ENCODE measurements at places on chromosomes 7 and 10. TPM values are rescaled to one million over a fixed set of nuclear protein-coding genes. Genes with fewer than 3 reads are reported as not detected.

The PRKCQ gene
- 0.51 TPM for total RNA-seq

GRCh38 chr7:50293509-50294179 lies 10.9 kb upstream of the IKZF1 start:
- DNase-seq, result no peak

DNA sequence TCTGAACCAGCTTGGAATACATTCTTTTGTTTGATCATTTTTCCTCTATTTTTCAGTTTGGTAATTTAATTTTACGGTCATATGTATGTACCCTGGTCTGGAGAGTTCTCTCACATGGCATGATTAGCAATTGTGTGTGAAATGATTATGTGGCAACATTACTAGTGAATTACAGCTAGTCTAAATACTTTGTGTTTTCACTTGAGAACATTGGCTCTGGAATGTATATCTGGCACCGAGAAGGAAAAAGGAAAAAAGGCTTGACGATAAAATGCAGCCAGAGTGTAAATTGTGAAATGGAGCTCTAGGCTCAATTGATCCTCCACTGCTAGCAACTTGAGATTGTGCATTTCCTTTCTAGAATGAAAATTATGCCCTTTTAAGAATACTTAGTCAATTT lies 397.2 kb downstream of the EXOC4 start:
- no peak for DNase-seq

DNA sequence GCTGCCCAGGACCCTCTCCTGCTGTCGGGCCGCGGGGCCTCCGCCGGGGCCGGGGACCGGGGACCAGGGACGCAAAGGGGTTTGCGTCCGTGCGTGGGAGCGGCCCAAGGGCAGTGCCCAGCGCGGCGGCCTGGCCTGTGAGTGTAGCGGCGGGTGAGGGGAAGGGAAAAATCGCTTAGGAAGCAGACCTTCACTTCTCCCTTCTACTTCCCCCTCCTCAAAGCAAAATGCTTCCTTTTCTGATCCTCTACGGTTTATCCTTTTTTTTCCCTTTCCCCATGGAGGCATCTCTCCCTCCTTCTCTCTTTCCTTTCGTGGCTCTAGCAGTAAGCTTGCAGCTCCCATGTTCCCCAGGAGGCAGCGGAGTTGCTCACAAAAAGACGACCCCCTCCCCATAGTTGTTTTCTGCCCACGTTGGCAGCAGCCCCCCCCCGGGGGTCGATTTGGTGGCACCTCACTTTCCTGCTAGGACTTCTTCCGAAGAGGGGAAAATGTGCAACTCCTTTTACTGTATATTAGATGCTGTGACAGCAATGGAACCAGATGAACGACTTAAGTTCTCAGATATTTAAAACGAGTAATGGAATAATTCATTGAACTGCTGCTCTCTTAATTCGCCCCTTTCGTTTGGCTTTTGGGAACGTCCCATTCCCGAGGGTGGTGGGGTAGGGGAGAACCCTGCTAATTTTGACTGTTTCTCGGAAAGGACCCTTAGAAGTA lies 724 bp downstream of the CAPZA2 start:
- DNase-seq, result no peak

DNA sequence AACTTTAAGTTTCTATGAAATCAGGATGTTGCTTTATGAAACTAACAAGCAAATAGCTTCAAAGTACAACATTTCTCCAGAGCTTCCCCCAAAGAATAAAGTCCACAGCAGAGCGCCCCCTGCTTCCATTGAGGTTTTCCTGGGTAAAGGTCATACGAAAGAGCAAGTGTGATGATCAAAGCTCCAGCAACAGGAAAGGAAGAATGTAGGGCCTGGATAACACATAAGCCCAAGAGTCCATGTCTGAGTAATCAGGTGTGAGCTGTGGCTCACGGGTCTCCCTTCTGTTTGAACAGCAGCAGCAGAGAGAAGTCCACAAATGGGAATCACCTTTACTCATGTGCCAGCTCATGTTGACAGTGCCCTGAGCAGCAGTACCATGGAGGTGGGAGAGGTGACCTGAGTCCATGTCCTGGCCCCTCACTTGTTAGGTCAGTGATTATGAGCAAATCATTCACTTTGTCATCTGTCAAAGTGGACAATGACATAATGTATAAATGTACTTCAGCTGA lies 50.5 kb downstream of the MRPL32 start:
- no peak for DNase-seq

GRCh38 chr7:148847815-148848734 lies 36.0 kb downstream of the EZH2 start:
- no peak for DNase-seq

The BHLHA15 gene
- total RNA-seq, result 7.8 TPM

- DNase-seq, result no peak
Measured at GRCh38 chr7:66815951-66816350, 75.4 kb downstream of the RABGEF1 start.

DNA sequence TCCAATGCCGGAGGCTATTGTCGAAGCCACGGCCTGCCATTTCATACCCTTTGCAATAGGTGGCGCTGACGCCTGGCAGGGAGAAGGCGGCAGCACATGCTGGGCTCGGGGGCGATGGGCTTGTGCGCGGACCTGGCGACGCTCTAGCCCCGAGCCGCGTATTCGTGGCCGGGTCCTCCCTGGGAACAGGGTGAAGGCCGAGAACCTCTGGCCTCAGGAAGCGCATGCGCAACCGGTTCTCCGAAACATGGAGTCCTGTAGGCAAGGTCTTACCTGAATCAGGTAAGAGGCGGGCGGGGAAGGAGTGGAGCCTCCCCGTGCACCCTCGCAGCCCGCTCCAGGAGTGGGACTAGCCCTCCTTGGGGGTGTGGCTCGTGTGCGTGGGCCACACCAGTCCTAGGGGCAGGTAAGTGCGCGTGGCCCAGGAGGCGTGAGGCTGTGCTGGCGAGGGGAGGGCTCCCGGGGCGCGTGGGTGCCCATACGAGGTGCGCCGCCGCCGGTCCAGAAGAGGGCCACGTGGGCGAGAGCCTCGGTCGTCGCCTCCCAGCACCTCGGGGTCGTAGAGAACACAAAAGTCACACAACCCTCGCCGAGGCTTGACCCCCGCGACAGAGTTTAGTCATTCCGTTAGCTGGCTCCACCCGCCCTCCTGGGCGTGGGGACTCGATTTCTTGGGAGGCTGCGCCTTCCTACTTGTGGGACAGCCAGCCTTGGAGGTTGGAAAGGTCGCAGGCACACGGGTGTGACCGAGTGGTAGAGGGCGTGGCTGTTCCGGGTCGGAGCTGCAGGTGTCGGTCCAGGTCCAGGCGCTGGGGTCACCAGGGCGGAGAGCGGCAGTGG lies 5.6 kb upstream of the MEST start:
- no peak for DNase-seq
